Fibroblast of skin of abdomen (primary cell): ENCODE measurements at places on chromosomes 2 and 18.

GRCh38 chr2:238574490-238575271, 148.0 kb downstream of the ASB1 start:
- no peak for DNase-seq

DNA sequence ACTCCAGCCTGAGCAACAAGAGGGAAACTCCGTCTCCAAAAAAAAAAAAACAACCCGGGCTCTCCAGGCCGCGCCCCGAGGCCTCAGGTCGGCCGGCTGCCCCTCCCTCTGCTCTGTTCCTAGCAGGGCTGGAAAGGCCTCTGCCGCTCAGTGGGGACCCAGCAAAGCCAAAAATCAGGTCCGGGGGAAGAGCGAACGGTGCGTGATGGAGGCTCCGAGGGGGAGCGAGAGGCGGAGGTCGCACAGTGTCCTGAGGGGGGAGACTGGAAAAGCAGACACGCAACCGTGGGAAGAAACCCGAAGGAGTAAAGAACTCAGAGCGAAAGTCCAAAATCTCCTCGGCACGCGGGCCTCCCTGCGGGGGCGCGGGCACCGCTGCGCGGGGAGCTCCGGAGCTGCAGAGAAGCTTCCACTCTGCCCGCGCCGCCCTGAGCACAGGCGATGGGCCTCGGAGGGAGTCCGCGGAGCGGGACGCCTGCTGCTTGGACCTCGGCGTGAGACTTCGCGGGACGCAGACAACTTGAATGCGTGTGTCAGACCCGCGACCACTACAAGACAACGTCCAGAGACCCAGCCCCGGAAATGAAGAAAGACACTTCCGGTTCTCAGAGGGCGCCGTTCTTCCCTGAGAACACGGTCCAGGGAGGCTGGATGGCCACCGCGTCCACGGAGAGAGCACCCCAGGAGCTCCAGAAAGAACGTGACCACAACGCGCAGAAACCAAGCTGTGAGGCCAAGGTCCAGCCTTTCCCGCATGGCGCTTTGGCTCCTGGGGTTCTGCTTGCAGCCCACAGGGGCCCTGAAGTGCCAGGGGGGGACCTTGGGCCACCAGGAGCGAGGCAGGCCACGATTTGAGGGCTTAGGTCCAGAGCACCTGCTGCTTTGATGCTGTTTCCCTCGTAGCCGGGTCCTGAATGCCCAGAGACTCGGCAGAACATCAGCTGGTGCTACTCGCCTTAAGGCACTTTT, 219.8 kb downstream of the DPP10 start:
- peak; percentile 2 for DNase-seq

GRCh38 chr2:59259913-59260312, 1018.8 kb upstream of the FANCL start:
- no peak for DNase-seq

- DNase-seq, result no peak
Observed at GRCh38 chr2:240247241-240247867, 106.9 kb upstream of the OTOS start.

- no peak for DNase-seq
Observed at GRCh38 chr2:133439565-133439920, 128.7 kb downstream of the NCKAP5 start.

DNA sequence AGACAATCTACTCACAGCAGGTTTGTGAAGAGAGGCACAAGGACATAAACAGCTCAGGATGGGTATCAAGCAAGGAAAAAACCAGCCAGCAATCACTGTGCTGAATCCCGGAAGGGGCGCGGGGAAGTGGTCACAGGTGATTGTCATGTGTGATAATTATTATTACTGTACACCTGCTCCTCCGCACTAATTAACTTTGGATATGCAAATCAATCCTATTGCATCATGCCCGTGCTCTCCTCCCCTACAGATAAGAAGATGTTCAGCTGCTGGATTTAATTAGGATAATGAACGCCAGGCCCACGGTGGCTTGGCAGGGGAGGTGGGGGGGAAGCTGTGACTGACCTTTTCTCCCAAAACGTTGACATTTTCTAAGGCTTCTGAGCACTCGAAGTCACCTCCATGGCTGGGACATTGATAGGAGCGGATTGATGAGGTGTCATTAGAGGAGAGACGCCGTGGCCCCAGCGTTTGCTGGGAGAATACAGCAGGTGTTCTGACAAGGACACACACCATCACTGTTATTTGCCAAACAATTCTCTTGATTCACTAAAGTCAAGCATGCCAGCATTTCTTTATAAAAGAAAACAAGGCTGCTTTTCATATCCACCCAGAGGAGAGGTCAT, 160.3 kb upstream of the VRK2 start:
- DNase-seq, result no peak

DNA sequence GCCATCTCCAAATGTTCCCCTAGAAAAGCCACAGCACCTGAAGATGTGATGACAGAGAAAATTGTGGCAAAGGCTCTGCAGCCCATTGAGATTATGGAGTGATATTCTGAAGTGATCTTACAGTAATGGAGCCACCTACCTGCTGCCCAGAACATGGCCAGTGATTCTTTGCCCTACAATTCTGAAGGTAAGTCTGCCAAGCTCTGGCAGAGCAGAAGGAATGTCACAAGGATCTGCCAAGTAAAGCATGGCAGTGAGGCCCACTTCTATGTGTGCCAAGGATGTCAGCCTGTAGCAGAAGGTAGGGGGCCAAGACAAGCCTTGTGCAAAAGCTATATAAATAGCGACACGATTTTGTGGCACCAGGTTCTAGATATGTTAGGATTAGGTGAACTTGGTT, 155.1 kb downstream of the RND3 start:
- DNase-seq, result no peak

- DNase-seq, result peak; percentile 98
Observed at GRCh38 chr18:55790296-55790695, 202.3 kb upstream of the TCF4 start.

- peak; percentile 31 for DNase-seq
Observed at GRCh38 chr18:2656237-2656980, 883 bp downstream of the SMCHD1 start.

- peak; percentile 69 for DNase-seq
Observed at GRCh38 chr2:231386446-231386845, 9.1 kb upstream of the B3GNT7 start.

DNA sequence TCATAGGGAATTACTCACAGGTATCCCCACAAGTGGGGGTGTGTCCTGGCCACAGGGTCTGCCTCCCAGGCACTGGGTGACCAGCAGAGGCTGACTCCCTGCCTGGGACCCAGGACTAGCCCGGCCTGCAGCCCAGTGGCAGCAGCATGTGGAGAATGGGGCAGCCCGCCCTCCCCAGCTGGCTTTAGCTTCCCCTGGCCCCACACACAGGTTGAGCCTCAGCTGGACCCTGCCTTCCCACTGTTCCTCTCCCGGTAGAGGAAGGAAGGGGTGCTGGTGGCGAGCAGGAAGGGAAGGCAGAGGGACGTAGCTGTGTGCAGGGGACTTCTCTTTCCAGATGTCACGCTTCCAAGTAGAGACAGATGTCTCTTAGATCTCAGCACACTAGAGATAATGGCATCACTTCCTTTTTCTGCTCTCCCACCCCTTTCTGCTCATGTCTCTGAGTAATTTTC, 51.4 kb downstream of the EMILIN2 start:
- peak; percentile 39 for DNase-seq

- DNase-seq, result no peak
Observed at GRCh38 chr2:76274676-76275075, 564.0 kb upstream of the GCFC2 start.

- DNase-seq, result peak; percentile 66
Observed at GRCh38 chr2:85162746-85163301, 29.6 kb downstream of the TCF7L1 start.

DNA sequence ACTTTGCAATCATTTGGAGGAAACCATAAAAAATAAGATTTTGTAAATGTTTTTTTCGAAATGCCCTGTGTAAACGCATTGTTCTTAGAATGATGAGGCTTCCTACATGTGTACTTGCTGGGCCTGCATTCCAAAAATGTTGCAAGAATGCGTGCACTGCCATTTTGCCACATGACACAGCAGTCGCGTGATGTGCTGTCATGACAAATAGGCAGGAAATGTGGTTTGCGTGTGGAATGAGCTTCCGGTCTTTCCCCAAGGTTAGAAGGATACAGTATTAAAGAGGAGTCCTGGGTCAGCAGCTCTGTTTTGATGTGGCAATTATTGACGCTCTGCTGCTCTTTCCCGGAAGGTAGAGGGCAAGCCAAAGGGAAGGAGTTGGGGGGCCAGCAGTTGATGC, 18.1 kb upstream of the SERPINB2 start:
- peak; percentile 92 for DNase-seq

DNA sequence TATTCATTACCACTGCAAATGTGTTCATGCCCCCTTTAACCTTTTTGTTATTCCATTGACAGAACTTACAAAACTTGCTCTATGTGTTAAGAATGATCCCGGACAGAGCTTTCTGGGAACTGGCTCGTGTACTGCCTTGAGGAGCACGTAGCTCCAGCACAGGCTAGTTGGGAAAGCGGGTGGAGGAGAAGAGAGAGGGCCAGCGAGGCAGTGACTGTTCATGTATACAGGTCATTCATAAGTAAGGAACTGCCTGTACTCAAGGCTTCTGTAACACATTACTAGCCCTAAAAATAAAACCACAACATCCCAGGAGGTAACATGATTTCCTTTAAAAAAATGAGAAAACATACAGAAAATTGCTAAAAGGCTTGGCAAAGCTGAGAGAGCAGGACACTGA, 109.0 kb downstream of the STK39 start:
- DNase-seq, result no peak

DNA sequence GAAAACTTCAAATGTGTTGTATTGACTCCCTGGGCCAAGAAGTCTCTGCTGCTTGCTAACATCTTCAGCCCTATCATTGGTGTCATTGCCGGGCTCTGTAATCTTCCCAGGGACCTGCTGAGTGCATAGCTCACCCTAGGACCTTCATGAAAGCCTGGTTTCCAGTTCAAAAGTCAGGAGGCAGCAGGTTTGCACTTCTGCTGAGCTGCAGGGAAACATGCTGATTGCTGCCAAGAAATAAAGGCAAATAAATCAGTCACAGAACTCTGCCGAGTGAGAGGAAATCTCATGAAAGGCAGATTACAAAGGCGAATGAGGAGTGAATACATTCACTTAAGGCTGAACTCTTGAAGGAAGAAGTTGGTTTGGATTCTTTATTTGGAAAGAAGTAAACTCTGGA, 1947.6 kb upstream of the CELF4 start:
- DNase-seq, result no peak

DNA sequence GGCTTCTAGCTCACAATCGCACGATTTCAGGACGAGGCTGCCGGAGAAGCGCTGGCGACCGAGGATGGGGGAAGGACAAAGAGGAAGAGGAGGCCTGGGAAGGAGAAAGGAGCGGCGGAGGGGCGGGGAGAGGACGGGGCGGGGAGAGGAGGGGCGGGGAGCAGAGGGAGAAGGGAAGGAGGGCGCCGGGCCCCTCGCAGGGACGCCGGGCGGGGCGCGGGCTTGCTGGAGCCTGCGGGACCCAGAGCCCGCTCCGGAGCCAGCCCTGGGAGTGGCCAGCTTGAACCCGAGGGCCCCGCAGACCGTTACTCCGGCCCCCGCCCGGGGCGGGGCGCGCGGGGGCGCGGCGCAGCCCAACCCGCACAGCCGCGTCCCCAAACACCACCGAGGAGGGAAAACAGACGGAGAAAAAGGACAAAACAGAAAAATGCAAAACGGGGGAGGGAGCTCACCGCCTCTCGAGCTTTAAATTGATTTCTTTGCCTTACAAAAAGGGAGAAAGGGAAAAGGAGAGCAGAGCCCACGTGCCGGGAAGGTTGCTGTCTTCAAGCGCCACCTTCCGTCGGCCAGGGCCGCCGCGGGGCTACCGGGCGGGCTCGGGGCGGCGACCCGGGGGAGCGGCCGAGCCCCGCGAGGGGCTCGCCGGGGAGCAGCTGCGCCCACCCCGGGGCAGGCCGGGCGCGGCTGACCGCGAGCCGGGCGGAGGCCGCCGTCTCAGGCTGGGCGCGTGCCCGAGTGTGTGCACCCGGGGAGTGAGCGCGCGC, 781 bp upstream of the SOX11 start:
- peak; percentile 84 for DNase-seq

DNA sequence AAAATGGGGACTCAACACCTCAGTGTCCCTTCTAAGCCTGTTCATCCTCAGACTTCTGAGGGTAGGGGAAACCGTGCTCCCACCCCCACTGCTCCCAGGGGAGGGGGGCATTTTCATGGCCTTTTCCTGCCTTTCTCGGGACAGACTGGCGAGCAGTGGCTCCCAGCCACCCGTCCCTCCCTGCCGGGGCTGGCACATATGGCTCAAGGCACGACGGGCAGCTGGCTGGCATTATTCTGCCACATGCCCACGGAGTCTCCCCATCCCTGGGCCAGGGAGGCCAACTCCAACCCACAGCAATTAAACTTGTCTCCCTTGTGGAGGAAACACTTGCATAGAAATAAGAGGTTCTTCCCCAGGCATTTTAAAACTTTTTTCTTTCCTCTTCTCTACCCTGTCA, 148.5 kb upstream of the CBLN2 start:
- DNase-seq, result no peak

GRCh38 chr2:85996591-85996990, 107.8 kb upstream of the ST3GAL5 start:
- no peak for DNase-seq

DNA sequence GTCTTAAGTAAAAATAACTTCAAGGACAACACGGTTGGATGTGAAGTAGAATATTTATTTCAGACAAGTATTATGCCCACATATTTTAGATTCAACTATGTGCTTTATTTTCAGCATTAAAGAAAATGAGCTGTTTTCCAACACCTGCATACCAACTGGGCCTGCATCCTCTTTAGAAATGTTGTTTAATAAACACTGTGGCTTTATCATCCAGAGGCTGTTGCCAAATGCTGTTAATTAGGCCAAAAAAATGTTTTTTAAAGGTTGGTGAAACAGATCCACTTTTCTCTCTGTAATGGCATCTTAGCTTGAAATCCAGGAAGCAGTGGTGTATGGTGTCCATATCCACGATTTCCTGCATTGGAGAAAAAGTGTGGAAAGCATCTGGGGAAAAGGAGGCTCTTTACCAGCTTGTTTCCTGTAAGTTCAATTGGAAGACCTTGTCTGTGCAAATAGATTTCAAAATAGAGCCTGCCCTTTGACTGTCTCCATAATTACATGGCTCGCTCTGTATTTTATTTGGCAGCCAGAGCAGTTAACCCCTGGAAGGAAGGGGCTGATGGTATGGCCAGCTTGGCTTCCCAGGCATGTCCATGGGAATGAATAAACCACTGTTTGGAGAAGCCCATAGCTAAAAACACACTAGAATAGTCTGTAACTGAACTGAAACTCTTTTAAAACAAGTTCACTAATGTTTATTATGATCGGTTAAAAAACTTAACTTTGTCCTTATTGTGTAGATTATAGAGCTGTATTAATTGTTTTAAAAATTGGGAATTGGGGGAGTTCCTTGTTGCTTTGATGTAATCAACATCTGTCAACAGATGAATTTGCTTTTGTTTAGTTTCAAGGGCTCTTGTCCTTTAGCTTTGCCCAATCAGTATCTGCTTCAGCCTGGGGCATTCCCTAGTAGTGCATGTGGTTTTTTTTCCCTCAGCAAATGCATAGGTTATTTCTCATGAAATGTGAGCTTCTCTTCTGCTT, 33.0 kb upstream of the DLX1 start:
- DNase-seq, result no peak

GRCh38 chr2:30110773-30111172, 36.0 kb upstream of the YPEL5 start:
- peak; percentile 13 for DNase-seq

DNA sequence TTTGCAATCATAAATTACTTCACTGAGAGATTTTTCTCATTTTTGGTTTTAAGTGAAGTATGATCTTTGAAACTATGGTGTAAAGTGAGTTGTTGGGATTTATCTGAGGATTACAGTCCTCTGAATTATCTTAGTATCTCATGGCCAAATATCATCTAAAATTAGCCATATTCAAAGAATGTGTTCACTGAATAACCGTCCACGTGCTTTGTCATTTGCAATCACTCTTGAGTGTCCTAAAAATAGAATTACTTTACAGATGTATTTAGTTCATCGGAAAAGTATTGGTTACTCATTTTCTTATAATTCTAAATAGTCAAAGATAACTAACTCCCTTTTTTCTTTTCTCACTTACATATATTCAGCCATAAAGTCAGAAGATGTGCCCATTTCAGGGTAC, 141.2 kb downstream of the RTN4 start:
- DNase-seq, result peak; percentile 63
